Activated T-helper 1 cell treated with Interleukin-2 at 50 U/mL for 16 hours (primary cell): ENCODE measurements at places on chromosomes 1 and 21.

GRCh38 chr1:91707114-91707889, 178.6 kb downstream of the TGFBR3 start:
- DNase-seq = no peak

GRCh38 chr1:172163498-172164215, 256.8 kb upstream of the C1orf105 start:
- no peak for DNase-seq

DNA sequence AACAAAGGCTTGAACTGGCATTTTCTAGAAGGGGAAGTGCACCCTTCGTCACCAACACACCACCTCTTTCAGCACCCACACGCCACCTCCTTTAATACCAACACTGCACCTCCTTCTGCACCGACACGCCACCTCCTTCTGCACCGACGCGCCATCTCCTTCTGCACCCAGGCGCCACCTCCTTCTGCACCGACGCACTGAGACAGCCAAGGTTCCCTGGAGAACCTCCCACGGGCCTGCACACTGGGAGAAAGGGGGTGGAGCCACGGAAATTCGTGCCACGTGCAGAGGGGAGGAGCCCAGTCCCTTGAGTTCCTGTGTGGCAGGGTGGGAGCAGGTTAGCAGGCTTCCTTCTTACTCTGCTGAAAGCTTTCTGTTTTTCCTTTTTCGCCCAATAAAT, 327.9 kb upstream of the C1orf174 start:
- DNase-seq = no peak

- DNase-seq = no peak
Observed at GRCh38 chr1:198174297-198174696, 17.5 kb downstream of the NEK7 start.

GRCh38 chr1:214228976-214229375, 52.0 kb upstream of the SMYD2 start:
- no peak for DNase-seq

DNA sequence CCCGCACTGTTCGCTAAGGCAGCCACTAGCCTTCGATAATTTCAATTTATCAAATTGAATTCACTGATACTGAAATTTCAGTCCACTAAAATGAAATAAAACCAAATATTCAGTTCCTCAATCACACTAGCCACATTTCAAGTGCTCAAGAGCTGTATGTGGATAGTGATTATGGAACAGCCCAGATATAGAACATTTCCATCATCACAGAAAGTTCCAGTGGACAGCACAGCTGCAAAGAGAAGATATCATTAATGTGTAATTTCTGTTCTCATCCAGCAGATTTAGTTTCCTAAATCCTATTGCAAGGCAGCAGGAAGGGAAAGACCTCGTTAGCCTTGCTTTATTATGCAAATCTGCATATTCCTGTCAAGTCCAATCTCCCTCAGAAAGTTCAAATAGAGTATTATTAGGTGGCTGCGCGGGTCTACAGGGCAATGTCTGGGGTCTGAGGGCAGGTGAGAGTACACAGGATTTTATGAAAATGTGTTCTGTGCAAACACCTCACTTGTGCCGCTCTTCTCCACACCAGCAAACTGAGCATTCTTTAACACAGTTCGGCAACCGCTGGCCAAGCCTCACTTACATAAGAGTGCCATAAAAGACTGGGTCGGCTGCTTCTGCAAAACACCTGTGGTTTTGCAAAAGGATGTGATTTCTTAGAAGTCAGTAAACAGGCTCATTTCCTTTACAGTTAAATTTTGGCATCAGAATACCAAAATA, 22.4 kb downstream of the CAPZB start:
- peak; percentile 57 for DNase-seq

DNA sequence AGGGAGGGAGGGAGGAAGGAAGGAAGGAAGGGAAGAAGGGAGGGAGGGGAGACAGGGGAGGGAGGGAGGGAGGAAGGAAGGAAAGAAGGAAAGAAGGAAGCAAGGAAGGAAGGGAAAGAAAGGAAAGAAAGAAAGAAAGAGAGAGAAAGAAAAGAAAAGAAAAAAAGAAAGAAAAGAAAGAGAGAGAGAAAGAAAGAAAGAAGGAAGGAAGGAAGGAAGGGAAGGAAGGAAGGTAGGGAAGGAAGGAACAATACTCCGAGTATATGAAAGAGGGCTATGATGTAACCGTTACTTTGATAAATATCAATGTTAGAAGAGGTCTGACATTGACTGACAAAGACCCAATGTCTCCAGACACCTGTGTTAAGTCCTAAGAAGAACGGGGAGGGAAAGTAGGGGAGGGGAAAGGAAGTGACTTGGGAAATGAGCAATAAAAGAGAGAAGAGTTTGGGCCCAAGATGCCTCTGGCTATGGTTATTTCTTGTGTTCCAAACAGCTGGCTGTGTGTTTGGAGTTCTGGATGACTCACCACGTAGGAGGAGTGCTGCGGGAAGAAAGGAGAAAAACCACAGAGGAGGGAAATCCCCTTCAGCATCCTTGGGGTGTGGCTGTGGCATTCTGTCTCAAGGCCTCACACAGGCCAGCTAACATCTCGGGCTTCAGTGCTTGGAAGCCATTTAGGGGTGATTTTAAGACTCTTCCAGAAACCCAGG, 37.0 kb upstream of the RXRG start:
- no peak for DNase-seq

DNA sequence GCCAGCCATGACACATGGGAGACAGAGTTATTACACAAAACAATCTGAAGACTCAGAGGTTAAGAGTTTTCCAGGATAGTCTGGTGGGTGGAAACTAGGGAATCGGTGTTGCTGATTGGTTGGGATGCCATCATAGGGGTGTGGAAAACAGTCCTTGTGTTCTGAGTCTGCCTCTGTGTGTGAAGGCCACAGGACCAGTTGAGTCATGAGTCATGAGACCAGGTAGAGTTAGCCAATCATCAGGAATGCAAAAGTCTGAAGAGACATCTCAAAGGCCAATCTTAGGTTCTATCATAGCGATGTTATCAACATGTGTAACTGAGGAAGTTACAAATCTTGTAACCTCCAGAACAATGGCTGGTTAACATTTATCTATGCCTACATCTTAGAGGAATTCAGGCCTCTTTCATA, 49.7 kb upstream of the NEK7 start:
- no peak for DNase-seq

DNA sequence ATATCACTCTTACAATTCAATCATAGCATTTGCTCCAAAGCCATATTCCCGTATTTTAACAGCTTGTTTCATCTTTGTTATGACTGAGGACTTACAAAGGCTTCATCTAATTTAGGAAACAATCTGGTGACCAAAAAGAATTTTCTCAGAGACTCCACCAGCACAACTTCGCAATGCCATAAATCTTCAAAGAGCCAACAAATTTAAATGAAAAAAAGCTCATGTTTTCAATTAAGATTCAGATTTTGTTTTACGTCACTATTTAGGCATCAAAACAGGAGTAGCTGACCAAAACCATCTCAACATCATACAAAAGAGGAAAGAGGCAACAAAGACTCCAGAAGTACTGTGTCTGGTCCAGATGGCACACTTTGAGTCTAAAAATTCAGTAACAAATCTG, 373.3 kb downstream of the TTLL7 start:
- DNase-seq = no peak

GRCh38 chr1:84957966-84958365, 38.9 kb downstream of the MCOLN2 start:
- no peak for DNase-seq

DNA sequence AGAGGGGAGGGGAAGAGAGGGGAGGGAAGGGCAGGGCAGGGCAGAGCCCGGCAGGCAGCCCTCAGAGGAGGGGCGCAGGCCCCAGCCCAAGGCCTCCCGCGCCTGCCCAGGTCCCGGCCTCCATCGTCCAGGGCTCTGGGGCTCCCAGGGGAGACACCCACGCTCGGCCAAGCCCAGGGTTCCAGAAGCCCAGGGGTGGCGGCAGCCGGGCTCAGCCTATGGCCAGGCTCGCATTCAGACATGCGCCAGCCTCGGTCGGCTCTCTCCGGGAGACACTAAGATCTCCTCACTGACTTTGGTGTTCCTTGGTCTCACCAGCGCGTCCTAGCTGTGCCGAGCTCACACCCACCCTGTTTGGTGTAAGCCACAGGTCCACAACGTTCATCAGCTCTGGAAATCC, 7.1 kb upstream of the ANKRD65 start:
- no peak for DNase-seq

DNA sequence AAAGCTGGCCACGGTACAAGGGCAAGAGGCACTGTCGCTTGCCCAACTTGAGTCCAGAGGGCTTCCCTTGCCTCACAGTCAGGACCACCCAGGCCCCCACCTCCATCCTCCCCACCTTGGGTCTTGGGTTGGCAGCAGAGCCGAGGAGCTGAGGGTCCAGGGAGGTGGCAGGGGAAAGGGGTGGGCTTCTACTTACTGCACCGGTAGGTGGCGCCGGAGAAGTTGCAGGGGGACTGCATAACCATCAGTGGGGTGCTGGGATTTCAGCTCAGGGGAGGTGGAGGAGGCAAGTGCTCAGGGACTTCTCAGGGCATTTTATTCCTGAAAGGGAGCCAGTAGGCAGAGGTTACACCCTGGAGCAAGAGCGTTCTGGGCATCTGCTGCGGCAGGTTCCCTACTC, 44.0 kb downstream of the TRIM62 start:
- DNase-seq = no peak

GRCh38 chr1:61085206-61085982, 3.0 kb downstream of the NFIA start:
- DNase-seq = no peak

DNA sequence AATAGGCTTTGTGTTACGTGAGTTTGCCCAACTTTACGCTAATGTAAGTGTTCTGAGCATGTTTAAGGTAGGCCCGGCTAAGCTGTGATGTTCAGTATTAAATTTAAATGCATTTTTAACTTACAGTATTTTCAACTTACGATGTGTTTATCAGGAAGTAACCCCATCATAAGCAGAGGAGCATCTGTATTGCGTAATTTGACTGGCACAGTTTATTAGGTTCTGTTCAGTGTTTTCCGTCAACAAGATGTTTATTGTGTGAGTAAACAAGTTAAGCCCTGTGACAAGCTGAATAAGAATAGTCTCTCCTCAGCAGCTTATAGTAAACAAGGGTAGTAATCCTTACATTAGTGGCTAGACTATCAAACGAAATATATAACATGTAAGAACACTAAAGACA, 27.2 kb upstream of the SHISA4 start:
- DNase-seq = no peak

- no peak for DNase-seq
Observed at GRCh38 chr21:45592626-45593134, 50.4 kb upstream of the SLC19A1 start.
